ENCODE measurements at places on chromosomes 11 and 22.

- no peak for DNase-seq
These were observed 31.0 kb upstream of the CD5 start for GRCh38 chr11:61071208-61071681.

DNA sequence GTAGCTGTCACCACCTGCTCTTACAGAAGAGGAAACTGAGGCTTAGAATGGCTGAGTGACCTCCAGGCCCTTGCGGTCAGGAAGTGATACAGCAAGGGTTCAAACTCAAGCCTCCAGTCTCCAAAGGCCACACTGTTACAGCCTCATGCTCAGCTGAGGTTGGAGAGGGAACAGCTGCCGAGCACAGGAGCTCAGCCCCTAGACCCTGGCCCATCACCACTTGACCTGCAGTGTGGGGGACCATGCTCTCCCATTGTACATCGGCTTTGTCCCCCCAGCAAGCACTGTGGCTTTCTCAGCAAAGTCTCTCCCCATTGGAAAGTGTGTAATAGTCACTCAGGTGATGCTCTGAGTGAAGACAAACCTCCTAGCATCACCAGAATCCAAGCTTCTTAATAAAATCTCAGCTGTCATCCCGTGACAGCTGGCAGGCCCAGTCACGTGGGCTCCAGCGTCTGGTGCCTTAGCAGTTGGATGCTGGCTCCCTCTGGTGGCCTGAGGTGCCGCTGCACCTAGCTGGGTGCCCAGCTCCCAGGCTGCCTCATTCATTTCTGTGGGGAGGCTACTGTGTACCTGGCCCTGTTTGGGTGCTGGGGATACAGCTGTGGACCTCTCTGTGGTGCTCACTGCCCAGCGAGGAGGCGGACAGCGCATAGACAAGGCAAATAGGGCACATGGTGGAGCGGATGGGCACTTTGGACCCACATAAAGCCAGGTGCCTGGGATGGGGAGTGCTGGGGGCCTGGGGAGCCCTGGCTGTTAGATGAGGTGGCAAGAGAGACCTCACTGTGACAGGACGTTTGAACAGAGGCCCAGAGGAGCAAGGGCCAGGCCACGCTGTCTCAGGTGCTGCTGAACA lies 19.1 kb upstream of the MYRF start:
- peak; percentile 70 for DNase-seq

- peak; percentile 91 for DNase-seq
These were observed 7.6 kb downstream of the SLC39A13 start for GRCh38 chr11:47415949-47416472.

GRCh38 chr22:50171319-50171964 lies 911 bp downstream of the PANX2 start:
- no peak for DNase-seq

GRCh38 chr22:37661160-37661924 lies 2.8 kb downstream of the PDXP start:
- peak; percentile 75 for DNase-seq

GRCh38 chr11:12815129-12815480 lies 140.9 kb downstream of the TEAD1 start:
- DNase-seq: peak; percentile 47

GRCh38 chr11:2760196-2760871 lies 60.5 kb upstream of the KCNQ1OT1 start:
- no peak for DNase-seq

GRCh38 chr11:26805001-26805400 lies 83.1 kb upstream of the SLC5A12 start:
- no peak for DNase-seq

DNA sequence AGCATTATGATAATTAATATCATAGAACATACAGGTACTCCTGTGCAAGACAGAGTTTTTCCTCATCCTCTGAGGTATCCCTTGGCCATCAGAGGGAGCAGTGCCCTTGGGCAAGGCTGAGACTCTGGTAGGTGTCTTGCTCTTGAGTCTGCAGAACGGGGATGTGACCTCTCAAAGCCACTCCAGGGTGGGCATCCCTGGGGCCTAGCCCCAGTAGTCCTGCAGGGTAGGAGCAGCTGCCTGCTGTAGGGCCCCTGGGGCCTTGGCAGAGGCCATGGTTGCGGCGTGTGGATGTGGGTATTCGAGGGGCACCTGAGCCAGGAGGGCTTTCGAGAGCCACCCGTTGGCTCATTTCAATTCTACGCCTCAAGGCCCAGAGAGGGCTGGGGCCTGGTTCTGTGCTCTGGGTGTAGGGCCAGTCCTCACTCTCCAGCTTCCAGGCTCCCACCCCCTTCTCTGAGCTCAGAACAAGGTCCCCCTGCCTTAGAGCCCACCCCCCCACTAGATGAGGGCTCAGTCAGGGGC lies 7.7 kb upstream of the OMP start:
- DNase-seq: no peak

GRCh38 chr11:132301900-132302299 lies 931.5 kb downstream of the NTM start:
- DNase-seq: no peak

DNA sequence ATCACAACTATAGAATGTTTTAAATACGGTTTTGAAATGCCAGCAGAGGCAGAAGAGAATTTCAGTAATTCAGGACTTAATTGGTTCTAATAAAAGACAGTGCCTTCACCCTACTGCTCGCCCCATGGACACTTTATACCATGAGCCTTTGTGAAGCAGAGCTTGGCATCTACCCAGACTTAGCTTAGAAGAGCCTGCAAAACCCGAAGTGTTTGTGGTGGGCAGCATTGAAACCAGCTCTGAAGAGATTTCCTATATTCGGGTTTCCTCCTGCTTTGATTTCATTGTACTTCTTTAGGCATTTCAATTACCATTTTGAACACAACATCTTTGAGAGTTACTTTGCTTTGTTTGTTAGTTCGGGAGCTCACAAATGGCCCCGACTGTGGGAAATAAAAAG lies 185.1 kb upstream of the MTNR1B start:
- no peak for DNase-seq

- peak; percentile 34 for DNase-seq
These were observed 79.5 kb downstream of the PARVA start for GRCh38 chr11:12456651-12457579.
